ENCODE measurements at places on chromosomes 5 and 9.
A peak's percentile ranks its signal among the peaks of the same experiment; 100 is the strongest.

- no peak for DNase-seq
These were observed 33.6 kb upstream of the SHC3 start for GRCh38 chr9:89212171-89212570.

DNA sequence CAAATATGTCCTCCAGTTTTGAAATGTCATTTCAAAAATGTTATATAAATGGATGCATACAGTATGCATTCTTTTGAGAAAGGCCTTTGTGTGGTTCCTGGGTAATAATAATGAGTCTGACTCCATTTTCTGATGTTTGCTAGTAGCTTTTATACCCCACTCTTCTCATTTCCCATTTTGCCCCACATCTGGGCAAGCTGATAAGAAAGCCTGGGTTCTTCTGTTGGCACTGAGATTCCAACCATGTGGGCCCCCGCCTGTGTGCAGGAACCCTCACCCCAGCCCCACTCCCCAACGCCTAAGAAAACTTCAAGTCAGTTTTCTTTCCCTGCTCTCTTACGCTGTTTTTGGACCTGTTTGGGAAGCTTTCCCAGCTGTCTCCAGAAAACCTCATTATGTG, 89.4 kb downstream of the SNX18 start:
- no peak for DNase-seq

DNA sequence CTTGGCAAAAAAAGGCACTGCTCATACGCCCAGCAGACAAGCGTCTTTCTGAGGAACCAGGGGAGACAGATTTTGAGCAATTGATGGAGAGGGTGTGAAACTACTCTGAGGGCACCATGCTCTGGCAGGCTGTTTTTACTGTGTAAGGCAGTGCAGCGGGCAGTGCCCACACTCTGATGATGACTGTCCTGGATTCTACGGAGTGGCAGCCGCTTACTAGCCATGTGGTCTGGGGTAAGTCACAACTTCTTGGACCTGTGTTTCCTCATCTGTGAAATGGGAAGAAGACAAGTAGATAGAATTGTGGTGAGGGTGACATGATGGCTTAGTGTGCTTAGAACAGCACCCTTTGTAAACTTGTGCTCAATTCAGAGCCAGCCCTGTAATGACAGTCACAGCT, 38.8 kb downstream of the FABP6 start:
- no peak for DNase-seq

GRCh38 chr9:136847826-136848392, 1.3 kb upstream of the PHPT1 start:
- no peak for DNase-seq

DNA sequence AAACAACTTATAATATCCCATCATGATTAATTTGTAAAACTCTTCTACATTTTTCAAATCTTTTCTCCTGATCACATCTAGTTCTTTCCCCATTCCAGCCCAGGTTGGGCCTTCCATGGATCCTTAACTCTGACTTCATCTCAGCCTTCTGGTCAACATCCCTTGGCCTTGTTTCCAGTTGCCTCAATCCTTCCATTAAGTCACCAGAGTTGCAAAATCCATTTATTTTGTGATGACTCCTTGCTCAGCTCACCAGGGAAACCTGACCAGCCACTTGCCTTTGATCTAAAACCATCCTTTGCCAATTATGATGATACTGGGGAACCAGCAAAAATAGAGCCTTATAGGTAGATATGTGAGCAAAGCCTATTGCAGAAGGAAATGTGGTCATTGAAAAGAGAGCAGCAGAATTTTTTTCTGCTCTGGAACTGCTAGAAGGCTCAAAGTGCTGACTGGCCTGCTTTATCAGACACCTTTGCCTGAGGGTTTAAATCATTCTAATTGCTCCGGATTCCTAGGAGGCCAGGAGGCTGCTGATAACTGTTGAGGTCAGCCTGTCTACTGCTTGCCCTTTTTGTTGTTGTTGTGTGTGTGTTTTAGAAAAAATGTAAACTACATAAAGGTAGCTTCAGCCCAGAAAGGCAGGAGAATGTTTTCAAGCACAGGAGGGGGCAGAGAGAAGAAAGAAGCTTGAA, 512.2 kb upstream of the GRIA1 start:
- DNase-seq, result no peak

- no peak for DNase-seq
These were observed 57.5 kb downstream of the PJA2 start for GRCh38 chr5:109351988-109352864.

GRCh38 chr5:115778417-115778816, 38.0 kb downstream of the CDO1 start:
- DNase-seq, result no peak

DNA sequence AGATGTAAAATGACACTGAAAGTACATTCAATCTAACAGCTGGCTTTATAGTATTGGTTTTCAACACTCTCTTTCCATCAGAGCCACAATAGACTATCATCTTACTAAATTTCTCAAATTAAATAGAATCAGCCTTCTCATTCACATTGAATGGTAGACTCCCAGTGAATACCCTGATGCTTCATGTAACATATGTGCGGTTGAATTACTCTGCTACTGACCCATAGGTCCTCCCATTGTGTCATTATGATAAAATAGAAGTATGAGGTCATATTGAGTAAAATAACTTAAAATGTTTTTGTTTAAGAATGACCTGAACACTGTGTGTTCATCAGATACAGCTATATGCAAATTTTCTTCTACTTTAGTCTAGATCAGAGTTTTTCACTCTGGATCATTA, 75.9 kb upstream of the ADAMTSL1 start:
- no peak for DNase-seq

DNA sequence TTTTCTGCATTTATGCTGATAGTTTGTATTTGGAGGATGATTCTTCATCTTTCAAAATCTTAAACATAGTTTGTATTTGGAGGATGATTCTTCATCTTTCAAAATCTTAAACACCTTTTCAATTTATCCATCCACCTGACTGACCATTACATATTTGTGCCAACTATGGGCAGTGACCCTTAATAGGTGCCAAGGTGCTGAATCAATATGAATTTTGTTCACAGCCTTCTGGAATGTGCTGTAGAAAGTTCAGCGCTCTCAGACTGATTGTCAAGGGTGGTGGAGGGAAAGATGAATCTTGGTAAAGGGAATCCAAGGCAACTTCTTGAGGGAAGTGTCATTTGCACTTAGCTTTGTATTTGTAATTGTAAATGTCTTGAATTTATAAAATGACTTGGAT, 18.1 kb downstream of the ZNF618 start:
- no peak for DNase-seq

GRCh38 chr5:56532466-56532865, 282.9 kb upstream of the MAP3K1 start:
- peak; percentile 50 for DNase-seq

- no peak for DNase-seq
These were observed 188.8 kb upstream of the GLRA1 start for GRCh38 chr5:152113401-152113800.

GRCh38 chr5:5799826-5800225, 377.3 kb downstream of the ICE1 start:
- no peak for DNase-seq

DNA sequence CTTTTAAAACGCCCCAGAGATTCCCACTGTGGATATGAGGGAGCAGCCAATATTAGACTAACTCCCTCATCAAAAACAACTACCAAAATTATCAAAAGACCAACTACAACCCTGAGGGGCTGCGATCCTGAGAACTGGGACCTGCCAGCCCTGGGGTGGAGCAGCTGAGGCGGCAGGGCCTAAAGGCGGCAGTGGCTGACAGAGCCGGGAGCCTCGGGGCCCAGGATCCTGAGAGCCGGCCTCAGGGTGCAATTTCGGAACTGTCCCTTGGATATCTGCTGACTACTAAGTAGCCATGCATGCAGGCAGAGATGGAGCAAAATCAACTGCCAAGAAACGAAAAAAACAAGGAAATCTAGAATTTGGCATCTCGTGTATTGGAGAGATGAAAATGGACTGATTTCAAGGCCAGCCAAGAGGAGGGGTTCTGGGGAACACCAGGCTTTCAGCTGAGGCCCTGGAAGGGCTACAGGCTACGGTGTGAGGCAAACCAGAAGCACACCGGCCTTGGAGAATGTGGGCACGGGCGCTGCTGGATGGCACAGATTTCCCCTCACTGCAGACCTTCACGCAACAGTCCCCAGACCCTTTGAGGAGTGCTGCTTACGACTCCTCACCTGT, 63.6 kb upstream of the UBAC1 start:
- peak; percentile 46 for DNase-seq

- DNase-seq, result no peak
These were observed 27.4 kb downstream of the SRD5A1 start for GRCh38 chr5:6660688-6661087.

DNA sequence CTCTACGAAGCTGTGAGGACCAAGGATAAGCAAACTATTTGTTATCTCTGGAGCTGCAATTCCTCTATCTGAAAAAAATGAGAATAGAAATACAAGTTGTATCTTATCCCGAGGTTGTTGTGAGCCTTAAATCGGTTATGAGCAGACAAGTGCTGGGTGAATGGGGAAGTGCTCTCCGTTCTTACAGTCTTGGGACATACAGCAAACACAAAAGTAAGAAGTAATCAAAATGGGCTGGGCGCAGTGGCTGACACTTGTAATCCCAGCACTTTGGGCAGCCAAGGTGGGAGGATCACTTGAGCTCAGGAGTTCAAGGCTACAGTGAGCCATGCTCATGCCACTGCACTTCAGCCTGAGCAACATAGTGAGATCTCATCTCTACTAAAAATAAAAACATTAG, 31.7 kb downstream of the ITK start:
- DNase-seq, result no peak

DNA sequence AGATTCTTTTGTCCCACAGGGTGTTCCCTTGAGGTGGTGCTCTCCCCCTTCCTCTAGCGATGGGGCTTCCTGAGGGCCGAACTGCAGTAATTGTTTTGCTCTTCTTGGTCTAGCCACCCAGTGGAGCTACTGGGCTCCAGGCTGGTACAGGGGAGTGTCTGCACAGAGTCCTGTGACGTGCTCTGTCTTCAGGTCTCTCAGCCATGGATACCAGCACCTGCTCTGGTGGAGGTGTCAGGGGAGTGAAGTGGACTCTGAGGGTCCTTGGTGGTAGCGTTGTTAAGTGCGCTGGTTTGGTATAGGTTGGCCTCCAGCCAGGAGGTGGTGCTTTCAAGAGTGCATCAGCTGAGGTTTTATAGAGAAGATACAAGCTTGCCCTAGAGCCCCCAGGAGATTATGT, 20.4 kb upstream of the CEP72 start:
- DNase-seq, result no peak

- no peak for DNase-seq
These were observed 132.9 kb downstream of the LIFR start for GRCh38 chr5:38423276-38424147.

- DNase-seq, result no peak
These were observed 78.9 kb downstream of the SMARCA2 start for GRCh38 chr9:2093920-2094597.

GRCh38 chr5:94469894-94470329, 148.5 kb downstream of the KIAA0825 start:
- no peak for DNase-seq

DNA sequence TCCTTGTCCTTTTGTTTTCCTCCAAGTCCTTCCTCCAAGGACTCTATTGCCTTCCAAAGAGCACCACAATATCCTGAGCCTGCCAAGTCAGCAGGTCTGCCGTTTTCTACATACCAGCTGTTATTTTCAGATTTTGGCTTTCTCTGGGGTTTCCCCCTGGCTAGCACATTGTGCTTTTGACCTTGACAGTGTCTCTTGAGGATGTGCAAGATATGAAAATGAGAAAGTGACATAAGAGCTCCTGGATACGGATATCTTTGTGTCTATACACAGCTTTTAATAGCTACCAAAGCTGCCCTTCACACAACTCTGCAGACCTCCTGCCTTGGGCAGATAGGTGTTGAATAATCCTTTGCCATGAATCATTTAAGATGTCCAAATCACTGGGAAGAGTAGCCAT, 67.0 kb downstream of the HAPLN1 start:
- no peak for DNase-seq

- DNase-seq, result no peak
These were observed 167.8 kb downstream of the GABRB2 start for GRCh38 chr5:161378701-161379100.

- DNase-seq, result no peak
These were observed 287.9 kb downstream of the SMARCA2 start for GRCh38 chr9:2303056-2303455.

- DNase-seq, result peak; percentile 81
These were observed 720 bp downstream of the TUSC1 start for GRCh38 chr9:25677301-25678146.

- DNase-seq, result no peak
These were observed 25.2 kb upstream of the PTGER4 start for GRCh38 chr5:40654377-40654991.

DNA sequence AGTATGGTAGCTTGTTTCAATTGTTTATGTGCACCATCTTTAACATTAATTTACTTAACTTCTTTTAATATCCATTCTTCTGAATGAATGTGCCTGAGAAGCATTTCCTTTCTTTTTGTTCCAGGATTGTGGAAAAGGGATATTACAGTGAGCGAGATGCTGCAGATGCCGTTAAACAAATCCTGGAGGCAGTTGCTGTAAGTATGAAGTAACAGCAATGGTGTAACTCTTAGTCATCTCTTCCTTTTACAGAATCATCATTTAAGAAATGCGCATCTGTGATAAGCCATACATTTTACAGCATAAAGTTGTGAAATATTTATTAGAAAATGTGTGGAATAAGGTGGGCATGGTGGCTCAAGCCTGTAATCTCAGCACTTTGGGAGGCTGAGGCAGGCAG, 117.7 kb downstream of the STARD4 start:
- DNase-seq, result no peak

GRCh38 chr5:61969755-61970154, 336.3 kb upstream of the KIF2A start:
- DNase-seq, result no peak

DNA sequence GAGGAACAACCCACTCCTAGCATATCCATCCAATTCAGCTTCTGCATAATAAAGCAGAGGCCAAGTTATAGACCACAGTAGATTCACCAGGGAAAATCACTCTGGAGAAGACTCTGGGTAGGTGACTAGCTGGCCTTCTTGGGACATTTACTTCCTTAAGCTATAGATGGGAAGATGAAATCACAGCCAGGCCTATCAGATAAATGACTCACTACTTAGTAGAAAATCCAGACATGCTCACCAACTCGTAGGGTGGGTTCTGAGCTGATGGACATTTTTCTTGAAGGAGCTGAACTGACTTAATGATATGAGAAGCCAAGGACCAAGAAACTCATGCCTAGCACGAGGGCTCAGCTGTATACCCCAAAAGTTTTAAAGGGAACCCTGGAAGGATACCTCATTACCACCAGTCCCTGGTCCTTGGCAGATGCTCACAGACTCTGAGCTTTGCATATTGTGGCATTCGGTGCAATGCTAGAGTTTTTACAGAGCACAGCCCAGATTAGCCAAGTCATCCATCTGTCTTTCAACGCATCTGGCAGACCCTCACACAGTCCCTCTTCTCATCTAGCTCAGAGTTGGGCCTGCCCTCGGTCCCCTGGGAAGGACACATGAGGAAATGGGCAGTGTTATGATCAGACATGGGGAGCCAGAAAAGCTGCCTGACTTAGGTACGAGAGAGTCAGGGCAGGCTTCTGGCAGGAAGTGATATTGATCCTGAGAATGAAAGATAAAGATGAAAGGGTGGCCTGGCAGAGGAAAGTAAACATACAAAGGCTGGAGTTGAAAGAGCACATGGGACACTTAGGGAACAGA, 15.0 kb downstream of the ACSL6 start:
- DNase-seq, result no peak

- no peak for DNase-seq
These were observed 162.0 kb upstream of the S1PR3 start for GRCh38 chr9:88829276-88829675.

- no peak for DNase-seq
These were observed 18.4 kb downstream of the CDC42SE2 start for GRCh38 chr5:131282235-131282634.

All from globus pallidus (tissue), 1 donor.